Fibroblast of pulmonary artery (primary cell): ENCODE measurements at places on chromosomes 4 and X.

- DNase-seq = peak; percentile 69
These were observed 58.0 kb upstream of the FRMPD4 start for GRCh38 chrX:12080265-12080664.

GRCh38 chr4:153081693-153082092 lies 122.5 kb upstream of the TRIM2 start:
- no peak for DNase-seq

- DNase-seq = no peak
These were observed 113.2 kb downstream of the USP9X start for GRCh38 chrX:41198410-41198809.

DNA sequence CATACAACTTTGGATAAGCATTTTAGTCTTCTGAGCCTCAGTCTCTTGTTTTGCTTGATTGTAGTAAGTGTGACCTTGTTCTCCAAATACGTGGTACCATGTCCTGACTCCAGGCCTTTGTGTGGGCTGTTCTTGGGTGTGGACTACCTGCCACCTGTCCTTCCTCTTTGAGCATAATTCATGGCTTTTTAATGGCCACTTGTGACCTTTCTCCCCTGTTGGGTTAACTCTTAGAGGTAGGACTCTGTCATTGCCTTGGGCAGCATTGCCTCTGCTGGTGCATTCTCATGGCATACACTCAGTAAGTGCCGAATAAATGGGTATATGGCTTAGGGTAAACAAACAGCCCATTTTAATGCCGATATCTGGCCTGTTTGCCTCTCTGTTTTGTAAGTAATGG lies 3.0 kb downstream of the NSD2 start:
- no peak for DNase-seq

DNA sequence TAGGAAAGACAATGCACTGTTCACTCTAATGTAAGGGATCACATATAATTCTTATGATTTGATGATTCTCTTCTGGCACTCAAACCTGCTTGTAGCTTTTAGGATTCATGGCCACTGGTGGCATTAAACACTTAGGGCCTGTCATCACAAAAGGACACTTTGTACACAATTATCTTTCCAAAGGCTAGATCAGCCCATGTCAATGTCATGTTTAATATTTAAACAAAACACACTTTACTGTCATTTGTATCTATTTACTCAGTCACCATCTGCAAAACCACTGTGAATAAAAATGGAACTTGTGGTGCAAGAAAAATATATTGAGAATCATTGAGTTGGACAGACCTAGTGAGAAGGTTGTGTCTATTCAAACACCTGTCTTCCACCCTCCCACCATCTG lies 83.6 kb upstream of the TTC29 start:
- no peak for DNase-seq

GRCh38 chrX:102697494-102697893 lies 14.8 kb upstream of the GPRASP2 start:
- DNase-seq = peak; percentile 72

GRCh38 chrX:155767051-155767875 lies 113.9 kb upstream of the VAMP7 start:
- peak; percentile 77 for DNase-seq

GRCh38 chr4:37224854-37225253 lies 19.7 kb upstream of the NWD2 start:
- DNase-seq = no peak

- no peak for DNase-seq
These were observed 9.9 kb downstream of the FNIP2 start for GRCh38 chr4:158778712-158779111.

- no peak for DNase-seq
These were observed 6.1 kb upstream of the USP11 start for GRCh38 chrX:47226531-47227333.

DNA sequence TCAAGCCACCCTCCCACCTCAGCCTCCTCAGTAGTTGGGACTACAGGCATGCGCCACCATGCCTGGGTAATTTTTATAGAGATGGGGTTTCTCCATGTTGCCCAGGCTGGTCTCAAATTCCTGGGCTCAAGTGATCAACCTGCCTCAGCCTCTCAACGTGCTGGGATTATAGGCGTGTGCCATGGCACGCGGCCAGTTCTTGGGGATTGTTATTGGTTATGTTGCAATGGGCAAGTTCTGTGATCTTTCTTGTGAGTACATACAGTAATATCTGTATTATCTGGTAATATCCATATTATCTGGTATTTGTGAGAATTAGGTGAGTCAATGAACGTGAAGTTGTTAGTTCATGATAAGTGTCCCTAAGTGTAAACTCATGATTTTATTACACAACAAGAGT lies 90.3 kb upstream of the TBL1X start:
- DNase-seq = no peak

DNA sequence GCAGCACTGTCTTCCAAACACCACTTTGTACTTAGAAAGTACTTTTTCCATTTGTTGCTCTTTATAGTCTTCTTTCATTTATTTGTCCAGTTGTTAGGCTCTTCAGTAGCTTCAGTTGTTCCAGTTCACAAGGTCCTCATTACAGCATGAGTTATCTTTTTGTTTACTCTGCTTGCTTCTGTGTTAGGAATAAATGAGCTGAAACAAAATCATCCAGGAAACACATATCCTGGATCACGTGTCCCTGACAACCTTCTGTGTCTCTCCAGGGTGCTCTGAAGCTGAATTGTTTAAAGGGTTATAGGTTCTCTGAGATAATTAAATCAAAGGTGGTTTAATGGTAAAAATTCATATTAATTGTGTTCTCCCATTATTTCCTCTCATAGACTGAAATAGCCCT lies 19.9 kb upstream of the KLHL8 start:
- no peak for DNase-seq

GRCh38 chr4:66959207-66959606 lies 586.1 kb downstream of the CENPC start:
- no peak for DNase-seq
